Amniotic epithelial cell (primary cell): ENCODE measurements at places on chromosomes 16 and 17.

- no peak for DNase-seq
These were observed 7.7 kb downstream of the CENPN start for GRCh38 chr16:81014672-81015071.

GRCh38 chr17:41932816-41933389 lies 2.5 kb downstream of the ODAD4 start:
- no peak for DNase-seq

DNA sequence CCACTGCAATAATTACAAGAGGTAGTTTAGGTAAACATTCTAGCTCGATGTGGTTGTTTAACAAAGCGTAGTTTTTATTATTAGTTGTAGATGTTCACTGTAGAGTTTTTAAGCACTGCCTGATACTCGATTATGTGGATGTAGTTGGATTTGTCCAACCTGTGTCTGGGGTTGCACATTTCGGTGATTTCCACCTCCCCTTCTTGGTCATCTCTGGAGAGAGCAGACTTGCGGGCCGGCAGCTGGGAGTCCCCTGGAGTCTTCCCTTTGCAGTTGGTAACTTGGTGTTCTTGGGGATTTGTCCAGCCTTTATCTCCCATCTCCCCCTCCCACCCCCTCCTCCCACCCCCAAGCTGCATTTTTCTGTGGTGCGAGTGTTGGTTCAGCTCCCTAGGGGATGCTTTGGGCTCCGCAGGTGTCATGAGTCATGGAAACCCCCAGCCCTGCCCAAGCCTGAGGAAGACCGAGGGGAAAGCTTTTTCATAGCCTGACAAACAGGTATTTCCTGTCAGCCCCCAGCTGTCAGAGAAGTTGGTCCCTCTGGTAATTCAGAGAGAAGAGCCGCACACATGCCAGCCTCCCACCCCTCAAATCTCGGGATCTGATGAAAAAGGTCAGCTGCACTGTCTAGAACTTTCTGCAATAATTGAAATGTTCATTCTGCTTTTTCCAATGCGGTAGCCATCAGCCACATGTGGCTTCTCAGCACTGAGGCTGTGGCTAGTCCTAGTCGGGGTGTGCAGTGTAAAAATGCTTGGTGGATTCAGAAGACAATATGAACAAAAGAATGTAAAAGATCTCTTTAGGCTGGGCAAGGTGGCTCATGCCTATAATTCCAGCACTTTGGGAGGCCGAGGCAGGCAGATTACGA lies 50.3 kb downstream of the KSR1 start:
- no peak for DNase-seq

DNA sequence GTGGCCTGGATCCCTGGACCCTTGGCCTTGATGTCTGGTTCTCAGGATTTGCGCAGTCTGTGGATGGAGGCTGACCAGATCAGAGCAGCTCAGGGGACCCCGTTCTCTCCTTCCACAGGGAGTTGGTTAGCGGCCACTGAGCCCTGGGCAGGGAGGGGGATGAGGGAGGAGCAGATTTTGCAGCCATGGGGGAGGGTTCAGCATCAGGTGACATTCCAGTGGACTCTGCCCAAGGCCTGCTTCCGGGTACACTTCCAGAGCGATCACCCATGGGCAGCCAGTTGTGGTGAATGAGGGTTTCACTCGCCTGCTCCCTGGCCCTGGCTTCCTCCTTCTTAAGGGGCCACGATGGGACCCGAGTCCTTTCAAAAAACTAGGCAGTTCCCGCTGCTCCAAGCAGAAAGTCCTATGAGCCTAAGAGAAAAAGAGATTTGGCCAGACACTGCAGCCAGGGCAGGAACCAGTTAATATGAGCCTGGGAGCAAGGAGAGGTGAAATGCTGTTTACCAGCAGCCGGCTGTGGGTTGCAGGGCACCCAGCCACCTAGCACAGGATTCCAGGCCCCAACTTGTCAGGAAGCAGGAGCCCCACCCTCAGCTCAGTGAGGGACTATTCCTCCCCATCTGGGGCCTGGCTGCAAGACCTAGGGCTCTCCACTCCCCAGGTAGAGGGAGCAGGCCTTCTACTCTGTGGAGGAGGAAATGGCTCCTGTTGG lies 4.7 kb upstream of the GPRC5C start:
- no peak for DNase-seq

DNA sequence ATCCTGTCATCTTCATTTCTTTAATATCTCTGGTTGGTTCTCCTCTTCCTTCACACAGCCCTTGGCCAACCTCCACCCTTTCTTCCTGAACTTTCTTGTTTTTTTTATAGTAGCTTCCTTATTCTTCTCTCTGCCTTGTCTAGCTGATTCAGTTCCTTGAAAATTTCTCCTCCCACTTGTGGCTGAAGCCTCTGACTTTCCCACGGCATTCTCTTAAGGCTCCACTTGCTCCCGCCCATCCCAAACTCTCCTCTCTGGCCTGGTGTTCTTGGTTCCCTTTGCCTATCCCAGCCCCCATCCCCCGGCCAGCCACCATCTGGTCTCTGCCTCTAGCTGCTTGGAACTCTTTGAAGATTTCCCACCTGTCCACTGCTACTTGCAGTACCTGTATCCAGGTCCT lies 29.1 kb downstream of the NLRP1 start:
- DNase-seq = peak; percentile 52

- DNase-seq = no peak
These were observed 345.3 kb upstream of the TNRC6C start for GRCh38 chr17:77613218-77613617.

DNA sequence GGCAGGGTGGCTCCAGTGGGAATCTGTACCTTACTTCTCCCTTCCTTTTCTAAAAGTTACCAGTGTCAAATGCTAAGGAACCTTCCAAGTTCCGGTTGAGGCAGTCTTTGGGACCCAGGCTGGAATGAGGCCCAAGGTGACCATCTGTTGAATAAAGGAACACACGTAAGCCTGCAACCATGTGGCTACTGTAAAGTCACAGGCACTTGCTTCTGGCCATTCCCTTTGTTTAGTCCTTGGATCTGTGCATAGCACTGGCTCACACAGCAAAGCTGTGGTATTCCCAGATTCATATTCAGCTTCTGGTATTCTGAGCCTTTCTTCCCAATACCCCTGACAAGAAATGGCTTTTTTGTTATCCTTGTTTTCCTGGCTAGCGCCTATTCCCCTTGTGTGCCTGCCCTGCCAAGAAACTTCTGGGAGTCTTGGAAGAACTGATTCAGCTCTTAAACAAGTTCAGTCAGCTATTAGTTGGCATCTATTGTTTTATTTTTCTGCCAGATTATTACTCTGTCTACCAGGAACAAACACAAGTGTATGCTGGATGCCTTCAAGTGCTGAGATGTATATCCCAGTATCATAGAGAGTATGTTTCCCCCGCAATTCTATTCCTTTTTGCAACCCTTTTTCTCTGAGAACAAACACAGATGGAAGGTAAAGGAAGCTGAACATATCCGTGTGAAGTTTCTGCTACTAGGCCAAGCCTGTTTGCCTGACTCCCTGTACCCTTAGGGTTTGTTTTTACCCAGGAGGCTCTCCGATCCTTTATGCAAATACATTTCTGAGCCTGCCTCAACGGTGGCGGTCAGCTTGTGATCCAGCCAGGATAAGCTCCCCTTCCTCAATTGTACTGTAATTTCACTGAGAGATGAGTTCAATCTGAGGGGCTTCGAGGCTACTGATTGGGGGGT lies 13.2 kb downstream of the TMEM238L start:
- no peak for DNase-seq

DNA sequence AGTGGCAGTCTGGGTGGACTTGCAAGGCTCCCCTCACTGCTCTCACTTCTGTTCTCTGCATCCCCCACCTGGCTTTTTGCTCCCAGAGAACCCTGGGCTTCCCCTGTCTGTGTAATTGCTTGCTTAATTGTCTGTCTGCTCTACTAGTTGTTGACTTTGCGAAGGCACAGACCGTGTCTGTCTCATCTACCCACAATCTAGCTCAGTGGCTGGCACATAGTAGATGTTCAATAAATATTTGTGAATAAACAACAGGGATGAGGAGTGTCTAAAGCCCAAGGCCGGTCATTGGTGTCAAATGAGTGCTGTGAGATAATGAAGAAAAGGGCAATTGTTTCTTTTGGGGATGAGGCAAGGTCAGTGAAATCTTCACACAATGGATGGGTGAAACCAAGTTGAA lies 2.8 kb upstream of the SEZ6 start:
- no peak for DNase-seq

GRCh38 chr16:29653471-29653870 lies 9.6 kb upstream of the SPN start:
- DNase-seq = no peak

DNA sequence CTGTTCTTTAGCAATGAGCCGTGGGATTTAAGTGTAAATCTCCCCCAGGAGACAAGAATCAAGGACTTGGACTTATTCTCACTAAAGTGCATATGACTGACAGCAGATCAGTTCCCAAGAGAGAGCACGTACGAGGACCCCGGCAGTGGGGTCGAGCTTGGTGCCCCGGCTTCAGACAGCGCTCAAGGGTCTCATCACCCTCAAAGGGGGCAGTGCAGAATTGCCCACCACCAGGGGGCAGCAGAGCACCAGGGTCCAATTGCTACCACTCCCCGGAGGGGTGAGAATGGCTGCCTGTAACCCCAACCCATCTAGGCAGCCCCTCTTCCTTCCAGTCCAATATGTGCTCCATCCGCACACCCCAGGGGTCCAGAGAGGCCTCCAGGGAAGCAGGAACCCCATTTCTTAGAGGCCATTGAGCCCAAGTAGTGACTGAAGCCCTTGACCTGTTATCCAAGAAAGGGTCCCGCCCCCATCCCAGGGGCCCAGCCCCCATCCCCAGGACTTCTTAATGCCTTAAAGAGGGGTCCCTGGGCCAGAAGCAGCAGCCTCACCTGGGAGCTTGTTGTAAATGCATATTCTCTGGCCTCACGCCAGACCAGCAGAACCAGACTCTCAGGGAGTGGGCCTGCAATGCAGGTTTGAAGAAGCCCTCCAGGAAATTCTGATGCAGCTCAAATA lies 86.1 kb downstream of the ZDHHC7 start:
- no peak for DNase-seq

GRCh38 chr17:56023851-56024250 lies 129.4 kb upstream of the ANKFN1 start:
- DNase-seq = no peak

DNA sequence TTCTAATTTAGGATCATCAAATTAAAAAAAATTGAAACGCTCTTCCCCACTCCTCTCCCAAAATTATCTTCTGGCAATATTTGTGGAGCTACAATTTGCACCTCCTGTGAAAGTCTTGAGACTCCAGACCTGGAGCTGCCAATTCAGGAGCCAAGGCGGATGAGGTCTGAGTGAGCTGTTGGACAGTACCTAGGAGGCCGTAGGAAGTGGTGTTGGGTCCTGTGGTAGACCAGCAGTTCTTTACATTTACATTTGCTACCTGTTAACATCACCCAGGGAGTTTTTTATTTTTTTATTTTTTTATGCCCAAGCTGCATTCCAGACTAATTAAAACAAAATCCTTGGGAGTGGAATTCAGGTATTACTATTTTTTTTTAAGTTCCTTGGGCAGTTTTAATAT lies 271.0 kb downstream of the PHKB start:
- DNase-seq = no peak

GRCh38 chr16:30839523-30840227 lies 52.7 kb upstream of the ZNF629 start:
- DNase-seq = no peak

GRCh38 chr16:58732545-58733247 lies 1.4 kb downstream of the GOT2 start:
- peak; percentile 27 for DNase-seq

GRCh38 chr16:27373312-27373711 lies 28.7 kb upstream of the IL21R start:
- no peak for DNase-seq

- no peak for DNase-seq
These were observed 15.0 kb downstream of the CD300E start for GRCh38 chr17:74608511-74608910.

- DNase-seq = no peak
These were observed 111.9 kb upstream of the TNRC6C start for GRCh38 chr17:77846531-77847085.

DNA sequence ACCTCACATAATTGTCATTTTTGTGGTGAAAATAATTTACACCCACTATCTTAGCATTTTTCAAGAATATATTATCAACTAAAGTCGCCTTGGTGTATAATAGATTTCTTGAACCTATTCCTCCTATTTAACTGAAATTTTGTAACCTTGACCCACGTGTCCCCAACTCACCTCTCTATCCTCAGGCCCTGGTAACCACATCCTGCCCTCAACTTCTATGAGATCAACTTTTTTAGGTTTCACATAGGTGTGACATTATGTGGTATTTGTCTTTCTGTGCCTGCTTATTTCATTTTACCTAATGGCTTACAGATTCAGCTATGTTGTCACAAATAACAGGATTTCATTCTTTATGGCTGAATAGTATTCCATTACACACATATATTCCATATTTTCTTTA lies 73.0 kb upstream of the CNTNAP4 start:
- DNase-seq = no peak

DNA sequence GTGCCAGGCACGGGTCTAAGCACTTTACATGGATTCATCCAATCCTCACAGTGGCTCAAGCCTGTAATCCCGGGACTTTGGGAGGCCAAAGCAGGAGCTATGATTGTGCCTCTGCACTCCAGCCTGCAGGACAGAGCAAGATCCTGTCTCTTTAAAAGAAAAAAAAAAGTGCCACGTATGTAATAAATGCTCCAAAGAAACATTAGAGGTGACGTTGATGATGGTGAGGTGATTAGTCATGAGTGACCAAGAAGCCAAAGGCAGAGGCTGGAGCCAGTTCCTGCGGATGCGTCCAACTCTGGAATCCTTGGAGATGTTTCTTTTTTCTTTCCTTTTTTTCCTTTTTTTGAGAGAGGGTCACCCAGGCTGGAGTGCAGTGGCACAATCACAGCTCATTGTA lies 59.4 kb upstream of the SIAH1 start:
- peak; percentile 80 for DNase-seq

DNA sequence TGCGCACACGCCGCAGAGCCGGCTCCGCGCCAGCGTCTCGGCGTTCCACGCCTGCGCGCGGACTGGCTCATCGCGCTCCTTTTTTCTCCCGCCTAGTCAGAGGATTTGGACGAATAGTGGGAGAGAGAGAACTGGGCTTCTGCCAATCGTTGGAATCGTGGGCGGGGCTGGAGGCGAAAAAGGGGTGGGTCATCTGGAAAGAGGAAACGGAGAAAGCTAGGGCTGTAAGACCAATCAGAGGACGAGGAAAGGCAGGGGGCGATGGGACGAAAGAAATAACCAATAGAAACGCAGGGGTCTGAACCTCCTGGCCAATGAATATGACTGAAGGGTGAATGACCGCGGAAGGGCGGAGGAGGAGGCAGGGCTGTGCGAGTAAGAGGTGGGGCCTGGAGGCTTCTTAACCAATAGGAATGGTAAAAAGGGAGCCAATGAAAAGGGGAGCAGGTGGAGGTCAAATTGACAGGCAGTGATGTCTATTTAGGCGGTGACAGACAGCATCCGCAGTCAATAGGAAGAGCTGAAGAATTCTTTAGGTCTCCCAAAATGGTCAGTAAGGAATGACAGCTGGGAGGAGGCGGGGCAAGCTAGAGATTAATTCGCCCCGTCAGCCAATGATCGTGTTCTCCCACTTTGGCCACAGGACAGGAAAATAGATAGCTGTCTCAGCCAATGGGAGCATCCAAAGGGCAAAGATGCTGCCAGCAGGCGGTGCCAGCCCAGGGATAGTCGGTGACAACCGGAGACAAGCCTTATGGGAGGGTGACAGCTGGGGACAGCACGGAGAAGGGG lies at the start of gene TBC1D10B:
TSS of gene TBC1D10B (minus strand) at position 39 of the 792 bp plus-strand sequence. CDS start 311 bp downstream, outside the sequence.
- DNase-seq = peak; percentile 100
